Fibroblast of lung (primary cell): ENCODE measurements at places on chromosomes 5 and 9. TPM values are rescaled to one million over a fixed set of nuclear protein-coding genes. Genes with fewer than 3 reads are reported as not detected.

The HAPLN1 gene
- 0.44 and 7.7 TPM in 2 replicates for polyA plus RNA-seq

GRCh38 chr5:124438903-124439281 lies 307.5 kb downstream of the ZNF608 start:
- no peaks in the 10 kb centered on the region for H3K27me3 ChIP-seq
- DNase-seq = peak; percentile 15
- no peak overlapping the region for H3K27ac ChIP-seq
- no peaks in the 10 kb centered on the region for H3K36me3 ChIP-seq
- no peaks in the 10 kb centered on the region for H3K4me1 ChIP-seq

GRCh38 chr9:89802781-89803355 lies 198.1 kb downstream of the GADD45G start:
- no peak overlapping the region for H3K4me3 ChIP-seq
- H3K27ac ChIP-seq = no peak overlapping the region
- no peaks in the 10 kb centered on the region for H3K36me3 ChIP-seq
- H3K27me3 ChIP-seq = no peaks in the 10 kb centered on the region
- DNase-seq = peak; percentile 33

The CCL27 gene
- 0.09 TPM in 1 of 2 replicates, not detected in the other for polyA plus RNA-seq

GRCh38 chr5:35331956-35332950 lies 102.0 kb upstream of the PRLR start:
- no peak overlapping the region for H3K4me3 ChIP-seq
- H3K4me1 ChIP-seq = no peaks in the 10 kb centered on the region
- DNase-seq = no peak

DNA sequence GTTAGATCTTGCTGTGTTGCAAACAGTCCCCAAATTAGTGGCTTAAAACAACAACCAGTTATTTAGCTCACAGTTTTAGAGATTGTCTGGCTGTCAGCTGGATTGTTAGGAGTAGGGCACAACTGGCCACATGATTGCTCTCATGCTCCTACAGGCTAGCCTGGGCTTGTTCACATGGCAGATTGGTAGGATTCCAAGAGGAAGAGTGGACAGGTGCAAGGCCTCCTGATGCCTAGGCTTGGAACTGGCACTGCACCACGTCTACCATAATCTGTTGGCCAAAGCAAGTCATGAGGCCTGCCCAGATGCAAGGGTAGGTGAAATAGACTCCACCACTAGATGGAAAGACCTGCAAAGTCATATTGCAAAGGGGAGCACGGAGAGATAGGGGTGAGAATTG lies 76.4 kb downstream of the ACER2 start:
- H3K36me3 ChIP-seq = no peaks in the 10 kb centered on the region
- no peaks in the 10 kb centered on the region for H3K4me1 ChIP-seq
- no peak for DNase-seq
- H3K27ac ChIP-seq = no peak overlapping the region
- H3K27me3 ChIP-seq = peaks cover 4% of the 10 kb centered on the region

The FOXD1 gene
- polyA plus RNA-seq = 7.4 and 8.7 TPM in 2 replicates

- no peaks in the 10 kb centered on the region for H3K27me3 ChIP-seq
- DNase-seq = no peak
- H3K27ac ChIP-seq = no peak overlapping the region
These were observed 26.0 kb downstream of the ARRDC3 start for GRCh38 chr5:91357012-91357634.

The FAM221B gene
- polyA plus RNA-seq = not detected in 2 replicates

The FAT2 gene
- polyA plus RNA-seq = 0.02 TPM in 1 of 2 replicates, not detected in the other

The CCNI2 gene
- polyA plus RNA-seq = not detected in 2 replicates

- peak; percentile 16 for DNase-seq
- no peak overlapping the region for H3K4me3 ChIP-seq
- H3K27me3 ChIP-seq = no peaks in the 10 kb centered on the region
- H3K27ac ChIP-seq = no peak overlapping the region
- no peaks in the 10 kb centered on the region for H3K4me1 ChIP-seq
- no peaks in the 10 kb centered on the region for H3K36me3 ChIP-seq
These were observed 911.2 kb downstream of the EFNA5 start for GRCh38 chr5:106759581-106759980.

GRCh38 chr9:11269036-11269435 lies 656.2 kb upstream of the PTPRD start:
- DNase-seq = peak; percentile 0
- H3K4me1 ChIP-seq = no peaks in the 10 kb centered on the region
- no peak overlapping the region for H3K4me3 ChIP-seq
- H3K36me3 ChIP-seq = no peaks in the 10 kb centered on the region

- no peak for DNase-seq
- peaks cover 7% of the 10 kb centered on the region for H3K27me3 ChIP-seq
- H3K4me3 ChIP-seq = no peak overlapping the region
- H3K36me3 ChIP-seq = no peaks in the 10 kb centered on the region
- no peaks in the 10 kb centered on the region for H3K4me1 ChIP-seq
These were observed 21.6 kb upstream of the CLPTM1L start for GRCh38 chr5:1366514-1366913.

GRCh38 chr5:111963555-111963954 lies 206.6 kb upstream of the NREP start:
- H3K36me3 ChIP-seq = no peaks in the 10 kb centered on the region
- H3K27ac ChIP-seq = no peak overlapping the region
- no peaks in the 10 kb centered on the region for H3K27me3 ChIP-seq
- no peak overlapping the region for H3K4me3 ChIP-seq

- H3K27me3 ChIP-seq = no peaks in the 10 kb centered on the region
- peak; percentile 74 for DNase-seq
- H3K4me1 ChIP-seq = peaks cover 26% of the 10 kb centered on the region
These were observed 30.4 kb downstream of the PRDM6 start for GRCh38 chr5:123119334-123119986.

DNA sequence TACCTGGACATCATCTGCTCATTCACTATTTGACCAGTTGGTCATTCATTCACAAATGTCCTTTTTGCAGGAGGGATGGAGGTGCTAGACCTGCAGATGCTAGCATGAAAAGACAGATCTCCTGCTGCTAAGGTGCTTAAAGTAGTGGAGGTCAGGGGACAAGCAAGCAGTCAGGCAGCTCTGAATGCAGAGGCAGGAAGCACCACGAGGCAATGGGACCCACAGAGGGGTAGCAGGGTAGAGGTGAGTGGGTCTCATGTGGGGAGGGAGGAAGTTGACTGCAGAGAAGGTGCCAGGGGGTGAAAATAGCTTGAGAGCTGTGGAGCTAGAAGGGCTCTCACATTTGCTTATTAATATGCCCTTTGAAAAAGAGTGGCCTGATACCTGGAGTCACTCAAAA lies 25.2 kb downstream of the FXN start:
- no peaks in the 10 kb centered on the region for H3K36me3 ChIP-seq
- H3K4me3 ChIP-seq = no peak overlapping the region
- H3K27ac ChIP-seq = no peak overlapping the region
- no peaks in the 10 kb centered on the region for H3K4me1 ChIP-seq

GRCh38 chr9:137136261-137136880 lies 2.6 kb upstream of the GRIN1 start:
- peaks cover 26% of the 10 kb centered on the region for H3K27me3 ChIP-seq
- H3K4me1 ChIP-seq = no peaks in the 10 kb centered on the region
- H3K4me3 ChIP-seq = no peak overlapping the region
- H3K36me3 ChIP-seq = no peaks in the 10 kb centered on the region
